Osteoblast (primary cell): ENCODE measurements at places on chromosomes 12 and 14. TPM values are rescaled to one million over a fixed set of nuclear protein-coding genes. Genes with fewer than 3 reads are reported as not detected.

- no peak for DNase-seq
Measured at GRCh38 chr14:67411370-67411769, 595 bp downstream of the PLEK2 start.

LIN7A gene
- total RNA-seq = 6.5 and 11.5 TPM in 2 replicates

DNA sequence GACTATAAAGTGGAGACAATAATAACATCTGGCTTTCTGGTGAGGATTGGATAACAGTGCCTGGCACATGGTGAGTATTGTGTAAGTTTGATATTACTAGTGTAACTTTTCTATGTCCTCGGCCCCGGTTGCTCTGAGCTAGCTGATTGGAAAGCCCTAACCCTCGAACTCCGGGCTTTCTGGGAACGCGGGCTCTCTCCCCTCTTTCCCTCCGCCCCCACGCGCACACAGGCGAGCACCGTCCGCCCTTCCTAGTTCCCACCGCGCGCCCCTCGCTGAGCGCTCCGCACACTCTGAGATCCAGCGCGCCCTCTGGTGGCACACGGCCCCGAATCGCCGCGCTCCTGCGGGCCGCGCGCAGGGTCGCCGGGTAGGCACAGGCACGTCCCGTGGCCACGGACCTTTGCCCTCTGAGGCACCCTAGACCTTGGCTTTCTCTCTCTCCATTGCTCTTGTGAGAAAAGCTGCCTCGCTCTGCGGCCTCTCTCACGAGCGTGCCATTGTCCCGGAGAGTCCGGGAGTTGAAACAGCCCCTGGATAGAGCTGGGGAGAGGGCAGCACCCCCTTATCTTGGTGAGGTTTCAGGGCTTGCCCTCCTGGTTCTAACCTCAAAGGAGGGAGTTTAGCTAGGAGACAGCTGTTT lies 23.2 kb upstream of the ESRRB start:
- DNase-seq = peak; percentile 94

DNA sequence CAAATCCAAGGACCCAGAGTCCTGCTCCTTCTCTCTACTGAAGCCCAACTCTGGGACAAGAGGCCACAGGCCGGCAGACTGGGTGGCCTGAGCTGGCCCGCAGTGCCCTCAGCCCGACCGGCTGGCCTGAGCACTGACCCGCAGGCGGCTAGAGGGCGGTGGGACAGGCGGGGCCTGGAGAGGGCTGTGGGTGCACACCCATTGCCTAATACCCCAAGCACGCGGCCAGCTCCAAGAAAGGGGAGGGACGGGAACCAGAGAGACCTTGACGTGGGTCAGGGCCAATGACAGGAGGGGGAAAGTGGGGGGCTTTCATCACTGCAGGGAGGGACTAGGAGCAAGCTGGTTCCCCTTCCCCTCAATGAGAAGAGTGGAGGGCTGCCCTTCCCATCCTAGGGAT lies 2.0 kb upstream of the WNT10B start:
- peak; percentile 96 for DNase-seq

- DNase-seq = no peak
Measured at GRCh38 chr14:94582851-94583250, 1.6 kb downstream of the SERPINA5 start.

ACOT6 gene
- not detected in 2 replicates for total RNA-seq

LRRK2 gene
- 5.0 and 5.1 TPM in 2 replicates for total RNA-seq

DNA sequence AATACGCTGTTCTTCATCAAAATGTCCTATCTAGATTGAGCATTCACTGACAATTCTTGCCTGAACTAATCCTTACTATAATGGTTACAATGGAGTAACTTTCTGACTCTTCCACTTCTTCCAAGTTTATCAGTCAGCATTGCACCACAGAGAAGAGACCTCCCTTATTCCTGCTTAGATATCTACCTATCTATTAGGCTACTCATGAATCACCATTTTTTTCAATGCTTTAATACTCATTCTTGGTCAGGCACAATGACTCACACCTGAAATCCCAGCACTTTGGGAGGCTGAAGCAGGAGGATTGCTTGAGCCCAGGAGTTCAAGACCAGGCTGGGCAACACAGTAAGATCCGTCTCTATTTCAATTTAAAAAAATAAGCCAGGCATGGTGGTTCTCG lies 39.3 kb downstream of the RPS6KA5 start:
- DNase-seq = no peak

PELI2 gene
- total RNA-seq = 14.1 and 20.3 TPM in 2 replicates

DNA sequence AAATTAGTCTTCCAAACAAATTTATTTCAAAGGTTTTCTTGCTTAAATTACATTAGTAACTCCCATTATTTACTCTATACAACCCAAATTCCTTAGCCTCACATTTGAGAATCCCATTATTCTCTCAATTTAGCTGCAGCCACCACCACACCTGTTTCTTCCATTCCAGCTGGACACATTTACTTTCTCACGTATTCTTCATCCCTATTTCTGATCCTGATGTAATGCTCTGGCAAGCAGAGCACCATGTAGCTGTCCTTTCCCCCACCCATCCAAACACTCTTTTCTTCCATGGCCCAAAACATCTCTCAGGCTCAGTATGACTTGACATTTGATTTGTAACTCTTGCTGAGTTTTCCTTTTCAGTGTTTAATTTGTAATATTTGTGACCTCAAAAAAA lies 240.2 kb upstream of the CLEC14A start:
- DNase-seq = no peak

GRCh38 chr12:19390051-19390598 lies 49.2 kb upstream of the AEBP2 start:
- DNase-seq = peak; percentile 58

HIF1A gene
- 611 and 816 TPM in 2 replicates for total RNA-seq

- peak; percentile 97 for DNase-seq
Measured at GRCh38 chr12:122500685-122501488, at the start of gene ZCCHC8. ZCCHC8 (minus strand) TSS chr12:122500932; CDS start chr12:122500840, 92 bp downstream.

GRCh38 chr14:94360945-94361565 lies 27.3 kb downstream of the SERPINA1 start:
- DNase-seq = no peak

DNA sequence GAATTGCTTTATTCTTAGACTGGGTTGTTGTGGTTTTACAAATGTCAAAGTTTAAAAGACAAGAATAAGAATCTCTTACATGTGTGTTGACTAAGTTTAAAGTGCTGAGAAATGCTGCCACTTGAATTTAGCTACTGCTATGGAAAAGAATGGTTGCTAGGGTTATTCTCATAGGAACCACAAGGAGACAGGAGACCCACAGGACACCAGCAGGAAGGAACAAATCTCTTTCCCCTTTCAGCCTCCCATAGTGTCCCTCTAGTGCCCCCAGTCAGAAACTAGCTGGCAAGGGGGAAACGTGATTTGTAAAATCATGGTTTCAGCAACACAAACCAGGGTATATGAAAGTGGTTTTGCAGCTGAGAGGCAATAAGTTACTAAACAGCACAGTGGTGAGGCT lies 102.7 kb downstream of the ST8SIA1 start:
- DNase-seq = peak; percentile 18

DNA sequence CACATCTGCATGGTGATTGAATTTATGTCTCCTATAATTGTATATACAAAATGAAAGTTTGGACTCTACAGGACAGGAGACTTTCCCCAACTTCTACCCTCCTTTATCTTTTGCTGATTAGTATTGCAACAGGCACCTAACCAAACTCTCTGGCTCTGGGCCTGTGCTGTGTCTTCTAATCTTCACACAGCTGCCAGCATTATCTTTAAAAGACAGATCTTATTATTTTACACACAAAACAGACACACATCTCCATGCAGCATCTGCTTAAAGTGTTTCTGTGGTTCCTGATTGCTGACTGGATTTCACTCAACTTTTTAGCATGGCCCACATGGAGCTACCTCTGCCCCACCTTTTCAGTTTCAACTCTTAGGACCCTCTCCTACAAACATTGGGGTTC lies 154.9 kb upstream of the PELI2 start:
- DNase-seq = no peak

DNA sequence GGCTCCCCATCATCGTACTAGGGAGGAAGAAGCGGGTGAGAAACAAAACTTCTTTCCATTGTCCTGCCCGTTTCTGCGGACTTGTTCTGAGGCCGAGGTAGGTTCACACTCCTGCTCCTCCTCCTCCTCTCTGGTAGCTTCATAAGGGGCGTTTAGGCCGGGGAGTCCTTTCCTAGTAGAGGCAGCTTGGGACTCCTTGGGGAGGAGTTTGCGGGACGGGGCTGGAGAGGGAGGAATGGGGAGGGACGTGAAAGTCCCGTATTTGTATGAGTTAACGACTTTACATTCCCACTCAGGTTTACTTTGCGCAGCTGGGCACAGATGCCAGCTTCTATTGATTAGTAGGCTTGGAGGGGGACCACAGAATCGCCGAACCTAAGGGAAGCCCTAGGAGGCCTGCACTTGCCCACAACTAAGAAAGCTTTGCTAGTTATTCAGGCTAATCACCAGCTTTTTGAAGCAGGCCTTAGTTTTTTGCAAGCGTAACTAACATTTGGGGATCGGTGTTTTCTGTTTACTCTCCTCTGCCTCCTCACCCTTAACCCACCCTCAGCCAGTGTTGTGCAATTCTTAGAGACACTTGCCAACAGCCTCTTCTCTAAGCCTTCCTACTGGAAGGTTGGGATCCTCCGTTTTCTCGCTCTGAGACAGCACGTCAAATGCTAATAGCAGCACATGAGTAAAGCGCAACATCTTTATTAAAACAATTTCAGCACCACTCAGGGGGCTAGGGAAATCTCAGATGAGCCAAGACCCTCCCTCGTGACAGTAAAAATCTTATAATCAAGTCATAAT lies 499 bp downstream of the RNASE4 start:
- peak; percentile 65 for DNase-seq

- peak; percentile 8 for DNase-seq
Measured at GRCh38 chr12:15679151-15679550, 110.0 kb downstream of the EPS8 start.

DNA sequence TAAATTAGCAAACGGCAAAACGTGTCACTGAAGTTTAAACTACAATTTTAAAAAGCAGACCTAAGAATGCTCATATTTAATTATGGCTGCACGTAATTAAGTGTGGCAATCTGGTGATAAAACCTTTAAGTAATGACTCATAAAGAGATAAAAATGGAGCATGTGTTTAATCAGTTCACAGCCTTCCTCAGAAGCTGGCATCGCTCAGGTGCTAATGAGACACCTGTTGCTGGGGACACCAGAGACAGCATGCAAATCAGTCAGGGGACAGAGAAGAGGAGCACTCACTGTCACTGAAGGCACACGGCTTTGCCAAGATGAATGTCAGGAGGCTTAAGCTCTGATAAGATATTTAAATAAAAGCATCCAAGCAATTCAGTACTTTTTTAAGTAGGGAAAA lies 840.3 kb downstream of the GALC start:
- no peak for DNase-seq

NCOR2 gene
- 45.2 and 47.1 TPM in 2 replicates for total RNA-seq

- no peak for DNase-seq
Measured at GRCh38 chr12:122513660-122514059, 12.9 kb upstream of the ZCCHC8 start.

DNA sequence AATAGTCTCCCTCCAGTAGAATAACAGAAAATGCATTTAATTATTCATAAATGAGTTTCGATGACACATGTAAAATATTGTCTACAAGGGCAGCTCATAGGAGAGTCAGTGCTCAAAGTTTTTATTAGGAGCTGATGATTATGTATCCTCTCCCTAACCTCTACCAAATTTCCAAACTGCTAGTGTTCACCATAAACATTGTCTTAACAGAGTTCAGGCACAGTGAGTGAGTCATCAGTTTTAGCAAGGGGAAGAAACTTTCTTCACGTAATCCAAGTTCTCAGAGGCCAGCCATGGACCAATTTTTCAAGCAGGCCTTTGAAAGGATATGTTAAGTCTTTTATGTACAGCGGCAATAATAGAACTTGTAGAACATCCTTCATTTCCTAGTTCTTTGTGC lies 649.2 kb upstream of the MIS18BP1 start:
- DNase-seq = no peak

SMOC1 gene
- 25.7 and 34.8 TPM in 2 replicates for total RNA-seq

GRCh38 chr12:53676656-53677015 lies 753 bp upstream of the ATP5MC2 start:
- no peak for DNase-seq

DNA sequence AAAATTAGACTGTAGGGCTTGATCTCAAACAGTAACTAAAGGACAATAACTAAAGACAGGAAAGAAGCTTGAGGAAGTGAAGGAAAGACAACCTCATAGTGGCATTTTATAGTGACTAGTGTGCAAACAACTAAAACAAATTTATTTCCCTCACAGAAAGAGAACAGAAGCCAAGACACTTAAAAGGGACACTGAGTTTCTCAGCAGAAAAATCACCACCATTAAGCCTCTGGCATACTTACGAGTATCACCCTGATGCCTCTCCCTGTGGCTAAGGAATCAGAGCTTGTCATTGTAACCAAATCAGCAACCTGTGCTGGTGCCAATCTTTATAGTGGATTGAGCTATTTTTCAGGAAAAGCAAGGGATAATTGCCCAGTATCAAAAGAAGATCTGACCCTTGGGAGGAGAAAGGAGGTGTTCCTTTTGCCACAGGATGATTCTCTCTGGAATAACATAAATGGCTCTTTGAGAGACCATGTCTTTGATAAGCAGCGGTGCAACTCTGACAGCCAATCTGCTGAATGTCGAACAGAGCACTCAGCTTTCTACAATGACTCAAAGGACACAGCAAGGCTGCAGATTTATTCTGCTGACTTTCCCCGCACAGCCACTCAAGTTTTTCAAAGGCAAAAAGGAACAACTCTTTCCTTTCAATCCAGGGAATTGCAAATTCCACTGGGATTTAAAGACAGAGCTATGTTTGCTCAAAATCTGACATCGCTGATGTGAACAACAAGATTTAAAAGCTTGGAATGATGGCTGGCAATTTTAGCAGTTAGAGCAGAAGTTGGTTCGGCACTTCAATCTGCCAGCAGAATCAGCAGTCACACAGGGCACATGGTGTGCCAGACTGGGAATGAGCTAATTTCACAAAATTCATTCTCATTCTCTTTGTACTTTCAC lies 34.6 kb downstream of the ATF7 start:
- DNase-seq = no peak

DNA sequence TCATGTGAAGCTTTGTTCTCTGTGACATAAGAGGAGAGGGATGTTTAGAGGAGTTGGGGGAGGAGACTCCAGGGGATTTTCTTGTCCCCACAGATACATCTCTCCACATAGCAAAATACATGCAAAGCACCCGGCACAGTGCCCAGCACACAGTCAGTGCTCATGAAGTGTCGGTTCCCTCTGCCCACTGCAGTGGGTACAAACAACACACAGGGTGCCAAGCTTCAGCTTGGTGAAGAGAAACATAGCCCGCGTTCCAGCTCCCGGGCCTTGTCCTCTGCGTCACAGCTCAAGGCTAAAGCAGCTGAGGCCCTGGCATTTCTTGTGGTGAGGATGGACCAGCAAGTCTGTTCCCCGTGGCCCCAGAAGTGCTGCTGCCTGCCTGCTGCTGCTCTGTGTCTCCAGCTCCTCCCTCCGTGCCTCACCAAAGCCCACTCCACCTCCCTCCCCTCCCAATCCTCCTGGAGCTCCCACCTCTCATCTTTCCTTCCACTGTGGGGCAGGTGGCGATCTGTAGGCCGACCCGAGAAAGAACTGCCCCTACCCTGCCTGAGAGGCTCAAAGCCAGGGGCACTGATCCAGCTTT lies 57.0 kb upstream of the FKBP4 start:
- DNase-seq = no peak

DPY19L2 gene
- 1.1 and 2.7 TPM in 2 replicates for total RNA-seq

MYO1H gene
- total RNA-seq = 1.5 TPM in 1 of 2 replicates, not detected in the other

- DNase-seq = peak; percentile 65
Measured at GRCh38 chr12:3045989-3046388, 31.2 kb upstream of the TSPAN9 start.

DPPA3 gene
- total RNA-seq = not detected in 2 replicates

GRCh38 chr12:2097617-2098016 lies 44.8 kb downstream of the CACNA1C start:
- DNase-seq = no peak

GUCY2C gene
- not detected in 2 replicates for total RNA-seq

- no peak for DNase-seq
Measured at GRCh38 chr14:32480337-32480736, 151.2 kb downstream of the AKAP6 start.
